Stimulated activated CD4-positive, alpha-beta T cell treated with anti-CD3 and anti-CD28 coated beads, Interleukin-4, amount 100 ng/mL, for 4 hours (primary cell): ENCODE measurements at places on chromosomes 5 and 9.
A peak's percentile ranks its signal among the peaks of the same experiment; 100 is the strongest.

DNA sequence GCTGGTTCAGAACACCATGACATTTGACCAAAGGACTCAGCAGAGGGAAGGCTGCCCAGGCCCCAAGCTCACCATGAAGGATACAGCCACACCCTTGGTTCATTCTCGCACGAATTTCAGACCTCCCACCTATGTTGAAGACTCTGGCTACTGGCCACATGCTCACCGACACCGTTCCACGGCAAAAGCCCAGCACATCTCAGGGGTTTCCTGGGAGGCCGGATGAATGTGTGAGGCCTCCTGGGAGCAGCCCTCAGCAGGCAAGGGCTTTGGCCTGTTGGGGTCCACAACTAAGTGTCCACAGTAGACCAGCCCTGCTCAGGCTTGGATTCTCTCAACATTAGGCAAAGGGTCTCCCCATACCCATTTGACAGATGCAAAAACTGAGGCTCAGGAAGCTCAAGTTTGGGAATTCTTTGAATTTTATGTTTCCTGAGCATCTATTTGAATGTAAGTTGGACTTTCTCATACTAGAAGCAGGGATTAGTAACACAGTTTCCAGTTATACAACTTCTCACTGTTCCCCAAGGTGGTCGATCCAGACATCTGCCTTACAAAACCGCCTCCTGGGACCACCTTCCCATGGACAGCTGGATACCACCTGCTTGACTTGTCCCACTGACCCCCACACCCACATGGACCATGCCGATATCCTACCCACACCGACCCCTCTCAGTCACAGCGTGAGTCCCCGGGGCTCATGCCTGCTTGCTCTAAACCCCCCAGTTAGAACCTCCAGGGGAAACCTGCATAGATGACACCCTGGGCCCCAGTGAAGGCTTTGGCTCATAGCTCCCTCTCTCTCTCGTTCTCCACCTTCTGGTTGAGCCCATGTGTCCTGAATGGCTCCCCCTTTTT lies 27.9 kb downstream of the CCT5 start:
- no peak for DNase-seq

GRCh38 chr5:124895236-124895635 lies 148.8 kb upstream of the ZNF608 start:
- no peak for DNase-seq

GRCh38 chr9:97767891-97768290 lies 70.8 kb upstream of the XPA start:
- no peak for DNase-seq

- DNase-seq: no peak
Measured at GRCh38 chr5:115309751-115310370, 13.4 kb upstream of the CCDC112 start.

- DNase-seq: no peak
Measured at GRCh38 chr5:57302643-57303042, 128.8 kb downstream of the GPBP1 start.

DNA sequence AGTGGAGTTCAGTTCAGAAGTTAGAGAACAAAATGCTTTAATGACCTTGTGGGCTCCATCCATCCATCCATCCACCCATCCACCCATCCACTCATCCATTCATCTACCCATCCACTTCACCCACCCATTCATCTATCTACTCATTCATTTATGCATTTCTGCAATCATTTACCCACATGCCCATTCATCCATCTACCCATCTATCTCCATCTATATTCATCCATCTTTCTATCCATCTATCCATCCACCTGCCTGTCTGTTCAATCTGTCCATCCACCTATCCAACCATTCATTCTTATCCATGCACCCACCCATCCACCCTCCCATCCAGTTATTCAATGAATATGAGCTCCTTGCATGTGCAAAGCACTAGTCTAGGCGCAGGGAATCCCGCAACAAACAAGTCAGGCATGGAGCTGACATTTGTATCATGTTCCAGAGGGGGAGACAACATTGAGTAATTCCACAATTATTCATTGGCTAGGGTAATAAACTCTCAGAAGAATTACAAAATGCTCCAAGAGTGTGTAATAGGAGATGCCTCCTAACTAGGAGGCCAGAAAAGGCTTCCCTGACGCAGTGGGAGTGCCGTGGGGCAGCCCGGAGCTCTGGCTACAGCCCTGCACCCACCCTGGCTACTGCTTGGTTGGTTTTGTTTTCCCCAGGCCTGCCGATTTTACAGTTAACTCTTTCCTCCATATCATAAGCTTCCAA lies 211.2 kb downstream of the NXNL2 start:
- DNase-seq: no peak

- no peak for DNase-seq
Measured at GRCh38 chr5:35341189-35341588, 110.9 kb upstream of the PRLR start.

- DNase-seq: peak; percentile 70
Measured at GRCh38 chr9:122125158-122125508, 32.0 kb upstream of the TTLL11 start.

DNA sequence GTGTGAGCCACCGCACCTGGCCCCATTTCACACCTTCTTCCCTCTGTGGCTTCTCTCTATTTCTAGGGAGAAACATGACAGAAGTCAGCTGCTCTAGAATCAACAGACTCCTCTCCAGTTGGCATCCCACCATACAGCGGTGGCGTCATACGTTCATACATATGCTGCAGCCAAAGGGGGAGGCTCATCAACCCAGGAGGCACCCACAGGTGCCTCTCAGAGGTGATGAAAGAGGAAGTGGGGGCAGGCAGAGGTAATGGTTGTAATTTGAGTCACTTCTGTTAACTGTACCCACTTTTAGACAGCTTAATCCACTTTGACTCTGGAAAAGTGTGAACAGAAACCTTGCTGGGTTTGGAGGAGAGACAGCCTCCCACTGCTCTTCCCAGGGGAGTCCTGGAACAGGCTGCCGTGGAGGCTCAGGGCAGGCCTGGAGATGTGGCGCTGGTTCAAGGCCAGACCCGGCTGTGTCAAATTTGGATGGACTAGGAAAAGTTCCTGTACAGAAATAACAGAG lies 47.3 kb upstream of the SUB1 start:
- DNase-seq: peak; percentile 59

GRCh38 chr9:76701441-76702039 lies 62.7 kb upstream of the PCA3 start:
- DNase-seq: no peak

DNA sequence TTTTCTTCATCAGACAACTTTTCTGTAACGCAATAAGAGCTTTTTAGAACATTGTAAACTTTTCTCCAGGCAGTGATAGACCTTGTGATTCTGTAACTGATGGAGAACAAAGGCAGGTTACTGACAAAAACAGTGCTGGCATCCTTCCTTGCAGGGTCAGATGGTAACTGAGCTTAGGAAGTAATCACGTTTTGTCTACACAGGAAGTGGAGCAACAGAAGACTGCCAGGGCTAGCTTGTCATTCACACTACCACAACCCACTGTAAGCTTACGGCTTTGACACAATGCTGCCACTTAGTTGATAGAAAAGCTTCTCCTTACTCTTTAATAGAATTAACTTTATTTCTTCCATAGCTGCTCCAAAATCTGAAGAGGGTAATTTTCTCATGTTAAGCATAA lies 46.8 kb downstream of the FBN2 start:
- DNase-seq: no peak

DNA sequence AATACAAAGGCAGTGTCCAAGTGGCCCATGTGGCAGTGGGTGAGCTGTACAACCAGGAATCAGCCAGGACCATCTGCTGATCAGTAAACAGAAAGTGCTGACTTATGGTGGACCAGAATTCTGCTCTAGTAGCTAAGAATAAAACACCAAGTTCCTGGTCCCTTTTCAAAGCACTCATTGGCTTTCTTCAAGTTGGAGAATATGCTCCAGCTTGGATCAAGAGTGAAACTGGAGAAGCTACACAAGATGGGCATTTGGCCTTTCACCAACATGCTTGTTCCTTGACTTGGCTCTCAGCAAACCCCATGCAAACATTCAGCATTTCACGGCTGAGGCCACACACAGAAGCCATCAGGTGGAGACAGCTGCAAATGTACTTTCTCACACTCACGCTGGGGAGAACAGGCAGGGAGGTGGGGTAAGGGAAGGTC lies 32.1 kb downstream of the MARCHF3 start:
- DNase-seq: no peak

GRCh38 chr5:2183154-2184025 lies 300.7 kb upstream of the IRX4 start:
- no peak for DNase-seq

- DNase-seq: no peak
Measured at GRCh38 chr9:129623331-129623730, 2.4 kb upstream of the C9orf50 start.

DNA sequence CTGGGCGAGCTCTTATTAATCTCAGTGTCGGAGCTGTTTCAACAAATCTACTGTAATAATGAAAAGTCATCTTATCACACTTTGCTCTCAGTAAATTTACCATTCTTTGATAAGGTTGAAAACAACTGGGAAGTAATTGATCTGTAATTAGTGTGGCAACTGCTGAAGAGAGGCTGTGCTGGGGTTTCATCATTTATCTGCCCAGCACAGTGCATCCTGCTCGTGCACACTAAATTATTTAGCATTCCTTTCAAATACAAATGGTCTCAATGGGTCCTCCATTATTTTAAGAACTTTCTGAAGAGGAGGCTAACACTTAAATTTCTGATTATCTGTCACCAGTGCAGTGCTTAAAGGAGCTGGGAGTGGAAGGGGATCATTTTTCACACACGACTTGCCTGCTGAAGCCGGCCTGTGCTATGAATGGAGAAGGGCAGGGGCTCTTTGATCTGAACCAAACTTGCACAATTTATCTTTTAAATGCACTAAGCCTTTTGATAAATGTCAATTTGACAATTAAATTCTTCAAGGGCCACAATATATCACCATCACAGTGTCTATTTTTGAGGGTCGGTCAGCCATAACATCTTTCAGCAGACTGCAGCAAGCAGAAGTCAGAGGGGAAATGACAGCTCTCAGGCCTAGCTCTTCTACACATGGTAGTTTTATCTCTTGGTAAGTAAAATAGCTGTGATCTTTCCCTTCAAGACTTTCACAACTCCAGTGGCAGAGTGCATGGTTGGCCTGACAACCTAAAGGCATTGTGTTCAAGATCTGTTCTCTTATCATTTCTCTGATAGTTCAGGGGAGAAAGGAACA lies 106.4 kb upstream of the EFNA5 start:
- DNase-seq: no peak

- DNase-seq: no peak
Measured at GRCh38 chr9:124366476-124367220, 48.6 kb downstream of the PSMB7 start.

DNA sequence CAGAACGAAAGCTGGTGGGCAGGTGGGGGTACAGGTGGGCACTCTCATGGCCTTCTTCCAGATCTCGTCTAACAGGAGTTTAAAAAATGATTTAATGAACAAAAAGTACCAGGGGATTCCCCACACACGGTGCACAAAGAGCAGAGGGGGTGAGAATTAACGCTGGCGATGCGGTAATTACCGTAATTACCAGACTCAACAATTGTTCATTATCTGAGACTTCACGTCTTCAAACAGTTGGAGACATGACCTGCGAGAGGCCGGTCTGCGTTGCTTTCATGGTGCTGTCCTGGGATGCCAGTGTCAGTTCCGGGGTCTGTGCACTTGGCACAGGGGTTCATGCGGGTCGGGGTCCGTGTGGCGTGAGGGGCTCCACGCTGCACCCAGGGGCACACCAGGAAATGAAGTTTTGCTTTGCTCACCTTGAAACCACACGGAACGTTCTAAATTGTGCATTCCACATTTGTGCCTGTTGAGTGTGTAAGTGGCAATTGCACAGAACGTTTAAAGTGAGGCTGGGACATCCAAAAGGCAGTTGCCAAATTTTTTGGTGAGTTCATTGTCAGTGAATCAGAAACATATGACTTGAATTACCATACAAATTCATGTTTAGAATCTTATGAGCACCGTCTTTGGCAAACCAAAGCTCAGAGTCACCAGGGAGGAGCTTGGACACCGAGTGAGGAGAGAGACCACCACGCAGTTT lies 256.4 kb upstream of the IRX1 start:
- DNase-seq: no peak

DNA sequence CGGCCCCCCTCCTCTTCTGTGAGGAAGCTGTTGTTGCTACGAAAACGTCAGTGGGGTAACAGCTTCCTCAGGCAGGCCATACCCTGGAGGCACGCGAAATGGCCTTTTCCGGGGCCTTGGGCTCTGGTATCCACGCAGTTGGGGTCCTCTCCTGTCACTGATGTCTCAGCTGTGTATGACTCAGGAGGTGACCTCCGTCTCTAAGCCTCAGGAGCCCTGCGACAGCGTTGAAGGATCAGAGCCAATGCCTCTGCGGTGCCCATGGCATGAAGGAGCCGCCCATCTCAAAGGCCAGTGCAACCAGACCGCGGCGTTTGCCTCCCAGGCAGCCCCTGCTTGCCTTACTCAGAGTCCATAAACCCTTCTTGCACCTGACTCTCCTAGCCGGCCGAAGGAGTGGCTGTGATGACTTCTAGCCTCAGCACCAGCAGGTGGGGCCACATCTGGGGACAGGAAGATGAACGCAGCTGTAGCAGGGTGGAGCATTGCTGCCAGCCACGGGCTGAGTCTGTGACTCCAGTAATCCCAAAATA lies 1.0 kb upstream of the MXD3 start:
- no peak for DNase-seq

GRCh38 chr5:75558981-75559632 lies 47.4 kb downstream of the POLK start:
- no peak for DNase-seq

GRCh38 chr5:1827025-1827885 lies 26.0 kb downstream of the NDUFS6 start:
- DNase-seq: no peak

DNA sequence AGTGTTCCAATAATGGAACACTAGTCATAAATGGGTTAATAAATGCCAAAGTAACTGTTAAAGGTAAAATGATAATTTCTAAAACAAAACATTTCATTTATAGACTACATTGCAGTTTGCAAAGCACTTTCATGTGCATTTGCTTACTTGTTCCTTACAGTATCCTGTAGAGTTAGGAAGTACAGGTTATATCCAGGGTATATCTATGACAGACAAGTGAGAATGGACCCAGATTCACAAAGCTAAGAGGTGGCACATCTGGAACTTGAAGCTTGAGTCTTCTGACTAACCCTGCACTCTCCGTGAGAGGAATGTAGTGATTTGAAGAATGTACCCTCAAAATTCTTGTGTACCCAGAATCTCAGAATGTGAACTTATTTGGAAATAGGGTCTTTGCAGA lies 121.4 kb downstream of the FER start:
- no peak for DNase-seq

- DNase-seq: no peak
Measured at GRCh38 chr9:115144706-115145105, 26.7 kb upstream of the TNC start.

- DNase-seq: no peak
Measured at GRCh38 chr9:116712781-116713180, 25.7 kb downstream of the TRIM32 start.

- no peak for DNase-seq
Measured at GRCh38 chr5:179805070-179805528, 1.6 kb downstream of the MGAT4B start.

GRCh38 chr9:98144631-98145030 lies 25.6 kb upstream of the TRIM14 start:
- no peak for DNase-seq
